ENCODE measurements at places on chromosomes 7 and 10.

DNA sequence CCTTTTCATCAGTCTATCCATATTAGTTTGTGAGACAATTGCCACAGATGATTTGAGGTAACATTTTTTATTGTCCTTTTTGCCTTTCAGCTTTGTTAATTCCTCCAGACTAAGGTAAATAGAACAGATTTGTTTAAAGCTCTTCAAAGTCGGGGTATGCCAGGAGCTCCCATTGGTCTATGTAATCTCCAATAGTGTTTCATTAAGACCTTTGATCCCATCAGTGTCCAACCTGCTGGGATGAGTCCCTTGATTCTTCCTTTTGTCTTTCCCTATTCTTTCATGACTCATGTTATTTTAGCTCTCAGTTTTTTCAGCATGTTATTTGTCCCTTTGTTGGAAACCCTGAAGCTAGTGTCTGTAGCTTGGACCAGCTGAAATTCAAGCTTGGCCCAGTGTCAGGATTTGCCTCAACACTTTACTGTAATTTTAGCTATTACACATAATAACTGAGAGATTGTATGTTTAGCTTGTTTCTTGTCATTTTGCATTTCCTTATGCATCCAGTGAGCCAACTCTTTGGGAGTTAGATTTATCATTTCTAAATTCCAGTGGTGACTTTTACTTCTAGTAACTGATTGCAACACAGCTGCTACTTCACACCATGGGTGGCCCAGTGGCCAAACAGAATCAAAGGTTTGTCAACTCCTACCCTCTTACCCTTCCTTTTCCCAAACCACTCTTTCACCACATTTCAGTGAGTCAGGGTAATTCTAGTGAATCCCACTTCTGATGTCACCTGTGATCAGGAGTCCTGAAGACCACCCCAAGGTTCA, 15.3 kb downstream of the AGBL3 start:
- DNase-seq = no peak

DNA sequence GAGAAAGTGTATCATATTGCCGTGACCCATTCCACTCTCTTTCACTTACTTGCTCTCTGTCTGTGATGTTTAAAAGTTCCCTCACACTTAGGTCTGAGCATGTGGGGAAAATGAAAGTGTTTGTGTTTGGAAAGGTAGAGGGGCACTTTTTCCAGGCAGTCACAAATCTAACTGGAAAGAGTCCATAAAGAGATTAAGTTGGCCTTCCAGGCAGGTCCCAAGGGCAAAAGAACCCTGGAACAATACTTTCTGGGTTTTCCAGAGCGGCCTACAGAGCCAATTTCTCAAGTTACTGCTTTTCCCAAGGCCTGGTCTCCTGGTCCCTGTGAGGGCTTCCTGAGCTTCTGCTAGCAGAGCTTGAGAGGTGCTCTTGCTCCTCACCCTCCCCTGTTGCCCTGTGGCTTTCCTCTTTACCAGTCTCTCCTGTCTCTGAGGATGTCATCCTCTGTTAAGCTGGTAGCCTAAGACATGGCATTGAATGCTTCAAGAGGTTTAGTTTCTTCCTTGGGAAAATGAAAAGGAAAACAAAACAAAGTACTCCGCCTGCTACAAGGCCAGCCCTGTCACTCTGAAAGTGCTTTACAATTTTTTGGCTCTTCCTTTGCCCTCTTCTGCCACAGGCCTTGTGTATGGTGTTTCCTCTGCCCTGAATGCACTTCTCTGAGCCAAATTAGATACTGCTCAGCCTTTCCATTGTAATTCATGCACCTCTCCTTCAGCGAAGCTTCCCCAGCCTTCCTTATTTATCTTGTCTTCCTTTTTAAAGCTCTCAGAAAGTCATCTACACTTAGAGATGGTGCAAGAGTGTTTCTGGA, 20.1 kb downstream of the TES start:
- DNase-seq = no peak

GRCh38 chr10:3961082-3961481, 176.1 kb upstream of the KLF6 start:
- DNase-seq = peak; percentile 32

DNA sequence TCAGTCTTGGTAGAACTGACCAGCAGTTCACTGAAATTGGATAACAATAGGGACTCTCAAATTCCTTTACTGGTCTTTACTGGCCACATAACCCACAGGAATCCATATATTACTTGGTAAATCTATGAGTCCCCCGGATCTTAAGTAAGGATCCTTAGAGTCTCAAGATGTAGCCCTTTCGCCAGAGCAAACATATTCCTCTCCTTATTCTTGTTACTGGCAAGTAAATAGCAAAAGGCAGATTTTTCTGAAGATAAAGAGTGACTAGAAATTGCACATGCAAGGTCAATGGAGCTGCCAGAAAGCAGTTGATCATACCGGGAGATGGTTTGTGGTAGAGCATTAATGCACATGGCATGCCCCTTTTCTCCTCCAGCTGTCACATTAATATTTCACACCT, 283.0 kb downstream of the HDAC9 start:
- DNase-seq = no peak

All from mesendoderm (in vitro differentiated cells).